ENCODE measurements at places on chromosomes 3 and 15. TPM values are rescaled to one million over a fixed set of nuclear protein-coding genes. Genes with fewer than 3 reads are reported as not detected.
A peak's percentile ranks its signal among the peaks of the same experiment; 100 is the strongest.

GRCh38 chr3:149621218-149622005, 36.4 kb downstream of the WWTR1 start:
- no peak for DNase-seq

GRCh38 chr3:48446425-48447193, at the start of gene ATRIP:
Gene ATRIP (plus strand): TSS chr3:48446737. CDS start chr3:48446846, 109 bp downstream.
- DNase-seq: peak; percentile 97

DNA sequence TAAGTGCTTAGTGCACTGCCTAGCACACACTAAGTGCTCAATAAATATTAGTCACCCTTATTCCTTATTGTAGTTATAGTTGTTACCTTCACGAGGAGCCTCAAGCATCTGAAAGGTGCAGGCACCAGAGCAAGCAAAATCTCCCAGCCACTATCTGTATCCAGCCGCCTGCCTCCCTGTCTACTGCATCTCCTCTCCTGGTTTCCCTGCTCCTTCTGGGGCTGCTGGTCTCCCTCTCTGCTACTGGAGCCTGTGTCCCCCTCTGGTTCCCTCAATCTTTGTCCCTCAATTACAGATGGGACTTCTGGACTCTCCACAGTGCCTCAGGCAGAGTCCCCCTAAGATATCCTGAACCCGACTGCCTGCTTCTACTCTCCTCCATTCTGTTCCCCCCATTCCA, 18.8 kb downstream of the MYL3 start:
- no peak for DNase-seq

GRCh38 chr15:57248074-57248473, 128.2 kb upstream of the CGNL1 start:
- no peak for DNase-seq

- DNase-seq: no peak
Measured at GRCh38 chr15:70382009-70382749, 284.5 kb upstream of the TLE3 start.

DNA sequence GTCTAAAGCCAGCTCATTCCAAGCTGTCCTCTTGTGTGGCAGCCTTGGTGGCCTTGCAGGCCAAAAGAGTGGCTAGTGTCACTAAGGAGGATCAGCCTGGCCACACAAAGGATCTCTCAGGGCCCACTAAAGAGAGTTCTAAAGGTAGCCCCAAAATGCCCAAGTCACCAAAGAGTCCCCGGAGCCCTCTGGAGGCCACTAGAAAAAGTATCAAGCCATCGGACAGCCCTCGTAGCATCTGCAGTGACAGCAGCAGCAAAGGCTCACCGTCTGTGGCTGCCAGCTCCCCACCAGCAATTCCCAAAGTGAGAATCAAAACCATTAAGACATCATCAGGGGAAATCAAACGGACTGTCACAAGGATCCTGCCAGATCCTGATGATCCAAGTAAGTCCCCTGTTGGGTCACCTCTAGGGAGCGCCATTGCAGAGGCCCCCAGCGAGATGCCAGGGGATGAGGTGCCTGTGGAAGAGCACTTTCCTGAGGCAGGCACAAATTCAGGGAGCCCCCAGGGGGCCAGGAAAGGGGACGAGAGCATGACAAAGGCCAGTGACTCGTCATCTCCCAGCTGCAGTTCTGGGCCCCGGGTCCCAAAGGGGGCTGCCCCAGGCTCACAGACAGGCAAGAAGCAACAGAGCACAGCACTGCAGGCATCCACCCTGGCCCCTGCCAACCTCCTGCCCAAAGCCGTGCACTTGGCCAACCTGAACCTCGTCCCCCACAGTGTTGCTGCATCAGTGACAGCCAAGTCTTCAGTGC, 33.5 kb upstream of the ALPK3 start:
- DNase-seq: no peak

DNA sequence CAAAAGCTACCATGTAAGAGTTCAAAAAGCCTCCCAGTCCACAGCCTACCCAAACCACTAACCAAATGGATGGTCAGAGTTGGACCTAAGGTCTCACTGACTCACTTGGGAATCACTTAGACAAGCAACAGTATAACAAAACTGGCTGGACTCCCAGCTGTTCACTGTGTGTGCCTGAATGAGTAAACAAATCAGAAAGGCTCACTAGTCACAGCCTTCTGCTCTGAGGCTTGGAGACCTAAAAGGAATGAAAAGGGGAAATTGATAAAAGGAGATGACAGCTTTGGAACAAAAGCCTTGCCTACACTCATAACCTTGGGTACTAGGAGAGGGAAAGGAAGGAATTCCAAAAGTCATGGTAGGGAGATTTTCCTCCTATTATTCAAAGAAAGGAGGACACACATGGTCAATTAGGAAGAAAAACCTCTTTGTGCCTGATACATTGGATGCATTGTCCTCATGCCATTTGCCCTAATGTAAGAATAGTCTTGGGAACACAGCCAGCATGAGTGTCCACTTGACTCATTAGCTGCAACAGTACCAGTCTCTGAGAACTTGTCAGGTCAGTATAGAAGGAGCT, 92.3 kb downstream of the FRMD5 start:
- DNase-seq: peak; percentile 43

The FILIP1L gene
- total RNA-seq: 0.09 TPM

The CCNB2 gene
- 374 TPM for total RNA-seq

The PBRM1 gene
- total RNA-seq: 116 TPM

The UROC1 gene
- not detected for total RNA-seq

The C15orf62 gene
- not detected for total RNA-seq

The TMCC1 gene
- total RNA-seq: 29.8 TPM

Measured in neural progenitor cell (in vitro differentiated cells).